ENCODE measurements at places on chromosomes 4 and X.

DNA sequence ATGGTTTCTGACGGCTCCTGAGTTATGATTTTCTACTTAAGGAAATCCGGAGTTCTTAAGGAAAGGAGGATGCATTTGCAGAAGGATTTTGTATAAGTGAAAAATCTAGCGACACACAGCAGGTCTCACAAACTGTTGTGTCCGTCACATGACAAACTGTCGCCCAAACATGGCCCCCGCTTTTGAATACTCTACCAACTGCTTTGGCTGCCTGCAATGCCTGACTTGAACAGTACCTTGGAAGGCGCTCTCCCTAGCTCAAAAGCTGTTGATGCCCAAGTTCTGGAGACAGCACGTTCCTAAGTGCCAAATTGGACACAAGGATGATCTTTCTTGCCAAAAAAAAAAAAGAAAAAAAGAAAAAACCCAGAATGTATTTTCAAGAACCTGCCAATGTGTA, 103.2 kb downstream of the ENPP6 start:
- no peak for DNase-seq

DNA sequence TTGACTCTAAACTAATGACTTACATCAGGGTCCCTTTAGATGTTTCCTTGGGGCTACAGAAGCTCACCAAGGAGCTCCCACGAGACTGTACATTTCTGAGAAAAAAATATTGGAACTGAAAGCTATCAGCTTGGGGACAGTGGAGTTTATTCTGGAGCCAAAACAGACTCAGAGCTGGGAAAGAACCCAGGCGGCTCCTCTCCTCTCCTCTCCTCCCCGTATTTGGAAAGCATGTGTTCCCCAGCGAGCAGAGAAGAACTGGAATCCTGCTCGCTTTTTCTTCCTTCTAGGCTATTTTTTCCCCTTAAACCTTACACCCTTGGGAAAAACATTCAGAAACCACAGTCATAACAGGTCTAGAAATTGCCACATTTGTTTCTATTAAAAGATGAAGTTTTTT, 4.3 kb upstream of the MAP7D3 start:
- DNase-seq, result no peak

DNA sequence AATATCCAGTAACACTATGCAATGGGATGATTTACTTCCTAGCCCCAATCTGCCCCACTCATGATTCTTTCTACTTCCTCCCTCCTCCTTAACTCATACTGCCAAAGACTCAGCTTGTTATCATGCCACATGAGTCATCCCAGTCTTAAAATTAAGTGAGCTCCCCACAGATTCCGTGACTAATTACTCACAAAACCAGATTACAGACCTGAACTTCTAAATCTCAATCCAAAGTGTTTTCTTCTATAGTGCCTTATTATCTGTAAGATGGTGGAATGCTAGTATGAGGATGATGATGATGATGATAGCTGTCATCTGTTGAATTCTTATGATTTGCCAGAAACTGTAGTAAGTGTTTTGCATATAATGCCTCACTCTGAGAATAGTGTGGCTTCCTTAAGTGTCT, 27.7 kb upstream of the GPC3 start:
- no peak for DNase-seq

DNA sequence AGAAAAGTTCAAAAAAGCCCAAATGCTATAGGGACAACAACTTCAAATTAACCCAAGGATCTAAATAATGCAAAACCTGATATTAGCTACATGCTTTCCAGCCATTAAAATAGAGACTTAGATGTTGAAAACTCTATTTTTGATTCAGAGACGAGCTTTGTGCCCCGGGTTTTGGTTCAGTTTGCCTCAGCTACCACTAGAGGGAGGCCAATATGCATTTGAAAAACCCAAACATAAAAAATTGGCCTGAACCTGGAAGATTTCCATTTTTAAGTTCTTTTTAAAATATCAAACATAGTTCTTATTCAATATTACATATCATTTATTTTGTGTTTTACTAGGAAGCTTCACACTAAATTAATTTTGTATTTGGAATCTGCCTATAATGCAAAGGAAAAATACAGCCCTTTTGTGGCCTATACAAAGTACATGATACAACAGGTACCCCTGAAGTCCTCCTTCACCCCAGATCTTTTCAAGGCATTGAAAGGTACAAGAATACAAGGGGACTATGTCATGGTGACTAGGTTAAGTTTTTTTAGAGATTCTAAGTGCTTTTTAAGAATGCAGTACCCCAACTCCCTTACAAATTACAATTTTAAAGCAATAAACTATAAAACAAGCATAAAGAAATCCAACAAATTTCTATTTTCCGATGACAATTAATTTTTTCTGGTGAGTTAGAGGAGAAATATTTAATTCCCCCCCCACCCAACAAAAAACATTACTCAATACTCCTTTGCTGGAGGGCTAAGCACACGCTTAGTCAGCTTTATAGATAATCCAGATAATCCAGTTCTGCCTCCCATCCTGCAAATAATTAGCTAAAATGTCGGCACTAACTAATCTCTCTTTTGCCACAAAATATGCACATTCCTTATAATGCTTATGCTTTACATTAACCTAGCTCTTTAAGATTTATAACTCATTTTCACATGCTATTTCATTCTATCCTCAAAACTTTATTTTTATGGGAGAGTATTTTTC, 97.7 kb upstream of the PTPN13 start:
- peak; percentile 1 for DNase-seq

DNA sequence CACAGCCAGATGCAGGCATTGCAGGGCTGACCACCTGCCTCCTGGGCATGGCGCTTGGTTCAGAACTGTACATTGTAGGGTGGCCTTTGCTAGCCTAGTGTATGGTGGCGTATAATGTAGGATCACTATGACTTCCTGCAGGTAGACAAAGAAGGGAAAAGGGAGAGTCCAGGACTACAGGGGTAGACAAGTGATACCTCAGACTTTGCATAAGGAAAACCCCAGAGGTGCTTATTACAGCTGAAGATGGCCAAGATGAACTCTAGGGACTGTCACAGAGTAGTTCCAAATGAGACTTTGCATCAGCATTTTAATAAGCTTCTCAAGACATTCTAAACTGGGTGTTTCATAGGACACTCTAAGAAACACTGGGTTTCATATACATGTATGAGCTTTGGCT, 116.4 kb upstream of the PUDP start:
- DNase-seq, result no peak

- DNase-seq, result peak; percentile 36
These were observed 153.9 kb upstream of the TENM3 start for GRCh38 chr4:182089326-182089725.

GRCh38 chr4:64384237-64385203, 24.7 kb downstream of the TECRL start:
- DNase-seq, result no peak

DNA sequence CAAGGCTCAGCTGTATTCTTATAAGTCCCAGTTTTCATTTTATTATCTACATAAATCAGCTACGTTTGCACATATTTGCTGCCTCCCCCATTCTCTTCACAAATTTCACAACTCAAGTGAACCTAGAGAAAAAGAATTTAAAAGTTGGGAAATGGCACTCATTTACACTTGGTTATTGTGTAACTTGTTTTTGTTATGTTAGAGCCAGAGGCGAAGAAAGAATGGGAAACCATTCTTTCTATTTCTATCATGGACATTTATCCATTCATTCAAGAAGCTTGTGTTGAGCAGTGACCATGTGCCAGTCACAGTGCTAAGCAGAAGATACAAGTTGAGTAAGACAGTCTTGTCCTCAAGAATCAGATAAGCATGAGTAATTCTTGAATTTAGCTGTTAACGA, 13.5 kb downstream of the LIAS start:
- DNase-seq, result no peak

GRCh38 chrX:2383735-2384134, 117.0 kb downstream of the DHRSX start:
- no peak for DNase-seq

DNA sequence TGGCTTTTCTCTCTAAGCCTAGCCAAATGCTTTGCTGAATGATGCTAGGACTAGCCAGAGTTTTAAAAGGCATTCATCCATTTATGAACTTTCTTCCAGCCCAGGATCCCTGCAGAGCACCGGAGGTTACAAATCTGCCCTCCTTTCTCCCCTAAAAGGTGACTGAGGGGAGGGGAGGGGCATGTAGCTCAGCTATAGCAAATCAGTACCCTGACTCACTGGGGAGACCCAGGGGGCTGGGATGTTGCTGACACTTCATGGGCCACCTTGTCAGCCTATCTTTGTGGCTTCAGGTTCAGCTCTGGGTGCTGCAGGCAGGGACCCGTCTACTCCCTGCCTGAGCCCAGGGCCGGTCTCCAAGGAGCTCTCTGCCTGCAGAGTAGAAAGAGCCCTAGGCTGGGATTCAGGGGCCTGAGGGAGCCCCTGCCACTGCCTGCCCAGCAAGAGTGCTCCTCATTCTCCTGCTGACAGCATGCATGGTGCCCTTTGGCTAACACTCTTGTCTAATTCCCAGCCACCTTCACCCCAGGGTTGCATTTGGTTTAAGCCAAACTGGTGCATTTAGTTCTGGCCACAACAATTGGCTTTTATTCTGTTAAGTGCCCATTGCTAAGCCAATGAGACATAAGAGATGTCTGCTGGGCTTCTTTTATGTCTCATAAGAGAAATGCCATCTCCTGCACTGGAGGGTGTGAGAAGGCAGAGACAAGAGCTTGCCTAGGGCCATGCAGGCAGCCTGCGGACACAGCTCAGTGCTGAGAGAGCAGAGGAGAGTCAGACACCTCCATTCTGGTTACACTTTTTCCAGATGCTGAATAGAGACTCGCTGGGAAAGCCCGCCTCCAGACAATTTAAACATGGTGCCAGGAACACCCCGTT, 11.9 kb upstream of the UBA6 start:
- DNase-seq, result peak; percentile 63

DNA sequence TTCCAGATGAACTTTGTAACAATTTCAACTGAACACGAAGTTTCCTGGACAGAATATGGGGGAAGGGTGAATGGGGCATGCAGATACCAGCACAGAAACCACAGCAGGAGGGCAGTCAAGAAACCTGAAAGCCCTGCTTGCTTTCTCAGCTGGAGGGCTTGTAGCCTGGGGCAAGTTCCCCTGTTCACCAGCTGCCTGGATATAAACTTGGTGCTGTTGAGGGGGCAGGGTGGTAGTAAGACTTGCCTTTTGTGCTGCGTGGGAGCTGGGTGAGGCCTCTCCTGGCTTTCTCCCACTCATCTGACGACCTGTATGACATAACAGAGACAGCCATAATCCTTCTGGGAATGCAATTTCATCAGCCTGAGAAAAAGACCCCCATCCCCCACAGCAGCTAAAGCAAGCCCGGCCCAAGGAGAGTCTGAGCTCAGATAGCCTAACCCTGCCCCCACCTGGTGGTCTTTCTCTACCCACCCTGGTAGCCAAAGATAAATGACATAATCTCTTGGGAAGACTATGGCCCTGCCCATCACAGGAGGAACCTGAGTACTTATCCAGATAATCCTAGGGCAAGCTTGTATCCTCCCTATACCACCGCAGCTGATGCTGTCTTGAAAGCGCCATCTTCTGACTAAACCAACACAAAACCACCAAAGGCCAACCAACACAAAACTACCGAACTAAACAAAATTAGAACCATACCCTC, 234.3 kb downstream of the LAS1L start:
- DNase-seq, result no peak

GRCh38 chr4:52915191-52915590, 53.1 kb downstream of the RASL11B start:
- DNase-seq, result no peak

GRCh38 chrX:50988649-50989048, 78.1 kb downstream of the BMP15 start:
- DNase-seq, result no peak

DNA sequence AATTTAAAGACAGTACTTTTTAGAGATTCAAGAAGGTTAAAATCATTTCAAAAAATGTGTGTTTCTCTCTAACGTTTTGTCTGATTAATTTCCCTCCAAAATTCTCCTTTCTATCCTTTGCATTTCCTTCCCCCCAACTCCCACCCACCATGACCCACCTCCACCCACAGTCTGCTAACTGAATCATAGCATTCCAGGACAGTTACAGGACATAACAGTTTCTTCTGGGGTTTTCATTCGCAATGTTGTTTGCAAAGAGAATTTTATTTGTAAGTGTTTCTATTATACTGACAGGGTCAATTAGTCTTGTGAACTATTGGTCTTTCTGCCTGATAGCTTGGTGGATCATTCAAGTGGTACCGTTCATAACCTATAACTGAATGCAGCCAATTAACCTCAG, 53.7 kb downstream of the ANAPC10 start:
- DNase-seq, result no peak

DNA sequence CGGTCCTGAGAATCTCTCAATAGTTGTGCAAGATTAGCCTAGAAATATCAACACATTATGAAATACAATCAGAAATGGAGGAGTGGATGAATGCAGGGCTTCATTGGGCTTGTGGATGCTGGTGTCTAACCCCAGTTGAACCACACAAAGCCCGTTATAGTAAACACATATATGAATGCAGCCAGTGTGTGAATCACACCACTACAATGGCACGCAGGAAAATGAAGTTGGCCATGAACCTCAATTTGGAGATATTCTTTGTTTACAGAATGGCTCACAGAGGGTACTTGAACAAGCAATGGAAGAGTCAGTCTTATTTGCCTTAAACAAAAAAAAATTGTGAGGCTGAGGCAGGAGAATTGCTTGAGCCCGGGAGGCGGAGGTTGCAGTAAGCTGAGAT, 57.8 kb downstream of the SOD3 start:
- DNase-seq, result no peak

DNA sequence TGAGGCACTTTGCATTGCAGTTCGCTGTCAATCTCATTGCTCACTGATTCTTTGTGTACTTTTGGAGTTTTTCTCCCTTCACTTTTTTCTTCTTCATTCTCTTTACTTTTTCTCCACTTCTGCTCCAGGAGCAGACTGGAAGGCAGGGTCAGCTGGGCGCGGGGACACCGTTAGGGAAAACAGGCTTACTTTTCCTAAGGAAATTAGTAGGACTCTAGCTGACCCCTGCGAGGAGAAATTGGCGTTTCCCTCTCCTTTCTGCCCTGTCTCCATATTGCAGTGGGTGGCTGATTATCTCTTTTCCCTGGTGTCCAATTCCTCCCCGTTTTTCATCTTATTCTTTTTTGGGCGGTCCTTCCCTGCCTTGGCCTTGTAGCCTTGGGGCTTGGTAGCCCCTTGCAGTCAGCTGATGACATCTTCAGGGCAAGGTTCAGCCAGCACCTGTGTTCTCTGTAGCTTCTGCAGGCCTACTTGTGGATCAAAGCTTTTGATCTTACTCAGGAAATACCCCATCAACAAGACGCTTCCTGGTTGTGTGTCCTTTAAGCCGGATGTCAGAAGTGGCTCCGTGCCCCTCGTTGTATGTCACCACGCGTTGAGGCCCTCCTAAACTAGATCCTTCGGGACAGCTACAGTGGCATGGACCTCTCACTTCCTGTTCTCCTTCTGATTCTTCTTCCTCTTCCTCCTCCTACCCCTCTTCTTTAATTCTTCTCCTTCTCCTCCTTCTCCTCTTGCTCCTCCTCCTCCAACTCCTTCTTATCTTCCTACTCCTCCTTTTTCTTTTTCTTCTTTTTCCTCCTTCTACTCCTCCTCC, 36.1 kb downstream of the NBDY start:
- no peak for DNase-seq

DNA sequence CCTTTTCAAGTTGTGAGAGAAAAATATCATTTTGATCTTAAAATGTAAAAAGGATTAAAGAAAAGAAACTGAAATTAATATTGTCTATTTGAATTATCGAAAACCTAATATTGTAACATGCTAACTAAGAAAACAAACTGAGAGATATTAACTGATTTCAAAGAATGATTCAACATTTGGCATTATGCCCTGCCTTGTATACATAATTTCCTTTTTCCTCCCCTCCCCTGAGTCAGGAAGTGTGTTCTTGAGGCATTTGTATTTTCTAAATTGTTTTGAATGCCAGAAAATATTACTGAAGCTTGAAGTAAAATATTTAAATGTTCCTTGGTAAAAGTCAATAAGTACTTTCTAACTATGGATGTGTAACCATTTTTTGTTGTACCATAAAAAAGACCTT, 49.4 kb downstream of the RPS6KA3 start:
- peak; percentile 3 for DNase-seq
